WTC11 (cell line): ENCODE measurements at places on chromosomes 7 and 10.
A peak's percentile ranks its signal among the peaks of the same experiment; 100 is the strongest.

- DNase-seq = no peak
- peaks cover 21% of the 10 kb centered on the region for H3K4me1 ChIP-seq
- no peaks in the 10 kb centered on the region; the same call in 1 of the 2 replicates for H3K27me3 ChIP-seq
Measured at GRCh38 chr7:55237156-55237893, 127.8 kb upstream of the LANCL2 start.

GRCh38 chr10:61931620-61932332 is 30.3 kb downstream of the ARID5B start:
- H3K4me3 ChIP-seq = no peak overlapping the region
- H3K27ac ChIP-seq = no peak overlapping the region
- H3K36me3 ChIP-seq = peaks cover 4% of the 10 kb centered on the region; the same call in 1 of the 2 replicates
- peaks cover 5% of the 10 kb centered on the region; the same call in 1 of the 2 replicates for H3K4me1 ChIP-seq

- DNase-seq = no peak
- H3K36me3 ChIP-seq = no peaks in the 10 kb centered on the region
- H3K27me3 ChIP-seq = no peaks in the 10 kb centered on the region; the same call in 1 of the 2 replicates
- H3K4me3 ChIP-seq = no peak overlapping the region
- H3K27ac ChIP-seq = no peak overlapping the region
- H3K4me1 ChIP-seq = peaks cover 10% of the 10 kb centered on the region
Measured at GRCh38 chr7:45434167-45434784, 139.9 kb upstream of the ADCY1 start.

- no peak for DNase-seq
- peaks cover 62% of the 10 kb centered on the region for H3K4me1 ChIP-seq
- no peak overlapping the region for H3K4me3 ChIP-seq
- no peak overlapping the region for H3K27ac ChIP-seq
- H3K36me3 ChIP-seq = peaks cover 4% of the 10 kb centered on the region
Measured at GRCh38 chr7:138661069-138661635, 40.0 kb downstream of the SVOPL start.

- no peaks in the 10 kb centered on the region for H3K36me3 ChIP-seq
- H3K4me3 ChIP-seq = no peak overlapping the region
- DNase-seq = no peak
- H3K4me1 ChIP-seq = no peaks in the 10 kb centered on the region; the same call in 1 of the 2 replicates
Measured at GRCh38 chr10:5611899-5612680, 54.3 kb downstream of the ASB13 start.

- H3K36me3 ChIP-seq = no peaks in the 10 kb centered on the region
- no peak overlapping the region for H3K27ac ChIP-seq
- no peak overlapping the region for H3K4me3 ChIP-seq
- H3K4me1 ChIP-seq = peaks cover 34% of the 10 kb centered on the region
- DNase-seq = no peak
- no peaks in the 10 kb centered on the region for H3K27me3 ChIP-seq
Measured at GRCh38 chr10:63505562-63505961, 15.6 kb upstream of the REEP3 start.

DNA sequence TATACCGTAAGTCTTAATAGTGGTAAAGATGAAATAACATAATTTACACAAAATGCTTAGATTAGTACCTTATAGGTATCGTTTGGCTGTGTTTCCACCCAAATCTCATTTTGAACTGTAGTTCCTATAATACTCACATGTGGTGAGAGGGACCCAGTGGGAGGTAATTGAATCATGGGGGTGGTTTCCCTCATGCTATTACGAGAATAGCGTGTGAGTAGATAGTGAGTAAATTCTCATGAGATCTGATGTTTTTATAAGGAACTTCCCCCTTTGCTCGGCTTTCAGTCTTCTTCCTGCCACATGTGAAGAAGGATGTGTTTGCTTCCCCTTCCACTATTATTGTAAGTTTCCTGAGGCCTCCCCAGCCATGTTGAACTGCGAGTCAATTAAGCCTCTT is 426.3 kb upstream of the POT1 start:
- DNase-seq = no peak
- no peaks in the 10 kb centered on the region; the same call in 1 of the 2 replicates for H3K27me3 ChIP-seq

- H3K36me3 ChIP-seq = no peaks in the 10 kb centered on the region
- no peak for DNase-seq
- H3K4me1 ChIP-seq = no peaks in the 10 kb centered on the region; the same call in 1 of the 2 replicates
- no peaks in the 10 kb centered on the region for H3K27me3 ChIP-seq
- H3K27ac ChIP-seq = peak overlapping the region; percentile 10; the same call in 1 of the 2 replicates
- no peak overlapping the region for H3K4me3 ChIP-seq
Measured at GRCh38 chr10:101394524-101395133, 40.7 kb downstream of the BTRC start.

DNA sequence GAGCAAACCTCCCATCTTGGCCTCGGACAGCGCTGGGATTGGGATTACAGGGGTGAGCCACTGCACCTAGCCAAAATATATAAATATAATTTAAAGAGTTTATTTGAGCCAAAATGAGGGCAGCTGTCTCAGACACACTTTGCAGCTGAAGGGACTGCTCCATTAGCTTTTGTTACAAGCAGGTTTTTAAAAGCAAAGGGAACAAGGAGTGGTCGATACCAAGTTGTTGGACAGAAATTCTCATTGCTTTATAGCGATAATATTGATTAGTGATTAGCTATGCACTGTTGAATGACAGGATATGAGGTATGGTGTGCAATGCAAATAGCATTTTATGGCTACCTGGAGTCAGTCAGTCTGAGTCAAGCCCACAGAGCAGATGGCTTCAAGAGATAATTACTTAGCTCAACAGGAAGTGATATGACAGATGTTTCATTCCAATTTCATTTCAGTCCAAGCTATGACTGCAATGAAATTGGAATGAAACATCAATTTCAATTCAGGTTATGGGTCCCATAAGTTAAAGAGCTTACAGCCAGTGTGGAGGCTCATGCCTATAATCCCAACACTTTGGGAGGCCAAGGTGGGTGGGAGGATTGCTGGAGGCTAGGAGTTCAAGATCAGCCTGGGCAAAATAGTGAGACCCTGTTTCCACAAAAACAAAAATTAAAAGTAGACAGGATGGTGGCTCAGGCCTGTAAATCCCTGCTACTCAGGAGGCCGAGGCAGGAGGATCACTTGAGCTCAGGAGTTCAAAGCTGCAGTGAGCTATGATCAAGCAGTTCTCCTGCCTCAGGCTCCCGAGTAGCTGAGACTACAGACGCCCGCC is 23.1 kb downstream of the TYW1 start:
- no peak for DNase-seq
- H3K4me1 ChIP-seq = no peaks in the 10 kb centered on the region
- no peak overlapping the region for H3K27ac ChIP-seq

DNA sequence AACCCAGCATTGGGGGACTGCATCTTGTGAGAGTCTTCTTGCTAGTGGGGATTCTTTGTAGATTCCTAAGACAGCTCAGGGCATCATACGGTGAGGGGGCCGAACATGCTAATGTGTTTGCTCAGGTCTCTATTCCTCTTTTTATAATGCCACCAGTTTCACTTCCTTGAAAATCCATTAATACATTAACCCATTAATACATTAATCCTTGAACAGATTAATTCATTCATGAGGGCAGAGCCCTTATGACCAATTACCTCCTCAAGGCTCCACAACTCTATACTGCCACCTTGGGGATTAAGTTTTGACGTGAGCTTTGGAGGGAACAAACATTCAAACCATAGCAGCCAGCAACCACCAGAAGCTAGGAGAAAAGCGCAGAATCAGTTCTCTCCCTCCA is 67.2 kb upstream of the POT1 start:
- H3K27me3 ChIP-seq = no peaks in the 10 kb centered on the region
- no peak for DNase-seq
- no peak overlapping the region for H3K27ac ChIP-seq
- H3K4me3 ChIP-seq = no peak overlapping the region
- peaks cover 11% of the 10 kb centered on the region for H3K36me3 ChIP-seq

DNA sequence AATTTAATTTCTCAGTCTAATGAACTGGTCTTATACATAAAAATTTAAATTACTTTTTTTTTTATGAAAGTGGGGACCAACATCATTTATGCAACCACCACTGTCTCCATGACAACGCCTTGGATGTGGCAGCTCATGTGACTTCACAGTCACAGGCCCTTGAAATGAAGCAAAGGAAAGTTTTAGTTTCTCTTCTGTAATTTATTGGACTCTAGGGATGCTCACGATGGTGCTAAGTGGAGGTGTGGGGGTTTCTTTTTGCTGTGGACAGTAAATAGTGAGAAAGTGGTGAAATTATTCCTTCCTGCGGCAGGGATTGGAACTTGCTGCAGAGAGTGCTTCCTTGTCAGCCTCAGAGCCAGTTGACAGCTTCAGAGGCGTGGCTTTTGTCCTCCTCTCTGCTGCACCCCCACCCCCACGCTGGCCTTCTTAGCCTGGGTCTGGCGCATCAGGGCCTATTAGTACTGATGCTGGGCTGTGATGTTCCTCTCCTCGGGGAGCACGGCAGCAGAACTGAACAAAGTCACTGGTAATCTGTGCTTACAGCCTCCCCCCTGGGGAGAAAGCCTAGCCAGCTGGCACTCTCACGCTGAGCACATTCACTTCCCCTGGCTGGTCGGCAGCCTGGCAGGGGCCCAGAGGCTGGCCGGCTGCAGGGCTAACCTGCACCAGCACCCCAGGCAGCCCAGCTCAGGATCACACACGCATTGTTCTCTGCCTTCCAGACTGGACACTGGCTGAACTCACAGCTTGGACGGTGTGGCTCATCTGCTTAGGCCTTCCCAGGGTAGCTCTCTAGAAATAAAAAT is 517.5 kb upstream of the GALNT17 start:
- DNase-seq = peak; percentile 30
- peaks cover 29% of the 10 kb centered on the region for H3K4me1 ChIP-seq
- H3K36me3 ChIP-seq = no peaks in the 10 kb centered on the region
- no peak overlapping the region for H3K4me3 ChIP-seq
- peaks cover 4% of the 10 kb centered on the region; the same call in 1 of the 2 replicates for H3K27me3 ChIP-seq
- H3K27ac ChIP-seq = no peak overlapping the region

DNA sequence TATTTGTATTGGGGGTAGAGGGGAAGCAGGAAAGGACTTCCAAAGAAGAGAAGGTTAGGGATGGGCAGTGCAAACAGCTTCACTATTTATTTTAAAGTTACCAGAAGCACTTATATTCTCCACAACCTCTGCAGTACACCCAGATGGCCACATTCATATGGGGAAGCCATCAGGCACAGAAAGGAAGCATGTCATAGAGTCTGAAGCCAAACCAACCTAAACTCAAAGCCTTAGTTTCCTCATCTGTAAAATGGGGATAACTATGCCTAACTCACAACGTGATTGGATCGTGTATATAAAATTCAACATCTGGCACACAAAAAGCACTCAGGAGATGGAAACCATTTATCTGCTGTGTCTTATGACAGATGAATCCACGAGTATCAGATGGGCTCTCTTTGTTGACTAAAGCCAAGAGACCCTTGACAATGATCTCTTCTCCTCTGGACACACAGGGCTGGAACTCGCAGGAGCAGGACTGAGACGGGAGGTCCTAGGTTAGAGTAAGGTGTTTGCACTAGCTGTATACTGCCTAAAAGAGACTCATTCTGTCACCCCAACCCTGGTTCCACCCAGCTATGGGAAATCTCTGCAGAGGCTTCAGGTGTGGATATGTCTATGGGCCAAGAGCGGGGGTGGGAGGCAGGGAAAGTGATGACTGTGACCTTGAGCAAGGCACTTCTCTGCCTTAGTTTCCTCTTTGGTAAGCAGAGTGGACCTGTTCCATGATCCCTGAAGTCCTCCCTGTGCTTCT is 1.8 kb downstream of the KIAA1549 start:
- no peak for DNase-seq
- H3K4me1 ChIP-seq = peaks cover 61% of the 10 kb centered on the region
- peak overlapping the region; percentile 83 for H3K4me3 ChIP-seq
- H3K27ac ChIP-seq = no peak overlapping the region

GRCh38 chr10:14653271-14654161 is 121.2 kb downstream of the FAM107B start:
- H3K4me3 ChIP-seq = no peak overlapping the region
- peak overlapping the region; percentile 79 for H3K27ac ChIP-seq
- peak; percentile 28 for DNase-seq
- H3K4me1 ChIP-seq = peaks cover 70% of the 10 kb centered on the region
- H3K36me3 ChIP-seq = no peaks in the 10 kb centered on the region

DNA sequence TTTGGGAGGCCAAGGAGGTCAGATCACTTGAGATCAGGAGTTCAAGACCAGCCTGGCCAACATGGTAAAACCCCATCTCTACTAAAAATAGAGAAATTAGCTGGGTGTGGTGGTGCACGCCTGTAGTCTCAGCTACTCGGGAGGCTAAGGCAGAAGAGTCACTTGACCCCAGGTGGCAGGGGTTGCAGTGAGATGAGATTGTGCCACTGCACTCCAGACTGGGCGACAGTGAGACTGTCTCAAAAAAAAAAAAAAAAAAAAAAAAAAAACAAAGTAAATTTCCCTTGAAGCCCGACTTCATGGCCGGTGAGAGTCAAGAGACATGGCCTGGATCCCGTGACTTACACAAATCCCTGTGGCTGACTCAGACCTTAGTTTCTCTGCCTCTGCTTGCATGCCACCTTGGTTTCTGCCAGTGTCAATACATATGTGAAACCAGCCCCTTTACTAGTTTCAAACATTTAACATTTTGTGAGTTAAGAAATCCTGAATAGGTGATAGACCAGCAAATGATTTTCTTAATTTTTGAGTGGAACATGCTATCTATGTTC is 62.8 kb downstream of the ZEB1 start:
- no peak for DNase-seq
- H3K27ac ChIP-seq = no peak overlapping the region
- H3K4me1 ChIP-seq = peaks cover 12% of the 10 kb centered on the region
- no peak overlapping the region for H3K4me3 ChIP-seq

GRCh38 chr10:89413398-89413912 is 913 bp upstream of the IFIT5 start:
- no peak overlapping the region for H3K27ac ChIP-seq
- peaks cover 18% of the 10 kb centered on the region for H3K4me1 ChIP-seq
- no peak for DNase-seq
- peaks cover 27% of the 10 kb centered on the region for H3K27me3 ChIP-seq

DNA sequence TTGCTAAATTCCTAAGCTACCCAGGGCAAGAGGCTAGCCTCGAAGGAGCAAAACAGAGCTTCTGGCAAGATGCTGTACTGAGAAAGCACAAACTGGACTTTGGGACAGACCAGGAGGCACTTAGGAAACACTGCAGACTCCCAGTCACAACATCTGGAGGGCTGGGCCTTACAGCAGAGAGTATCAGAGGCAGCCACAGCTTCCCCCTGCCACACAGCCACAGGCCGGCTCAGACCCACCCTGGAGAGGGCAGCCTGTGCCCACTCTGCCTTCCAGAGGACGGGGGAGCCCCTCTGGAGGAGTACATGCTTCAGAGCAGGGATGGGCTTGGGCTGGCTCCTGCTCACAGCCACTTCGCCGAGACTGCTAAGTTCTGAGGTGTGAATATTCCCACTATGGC is 17.4 kb downstream of the ESYT2 start:
- H3K27ac ChIP-seq = peak overlapping the region; percentile 75; the same call in 1 of the 2 replicates
- H3K4me3 ChIP-seq = no peak overlapping the region
- peaks cover 56% of the 10 kb centered on the region for H3K4me1 ChIP-seq
- no peaks in the 10 kb centered on the region for H3K27me3 ChIP-seq
